Sciatic nerve (tissue), 2 donors: ENCODE measurements at places on chromosomes 2 and 18. TPM values are rescaled to one million over a fixed set of nuclear protein-coding genes. Genes with fewer than 3 reads are reported as not detected.

Gene SCYGR1
- not detected for total RNA-seq

Gene ZNF397
- total RNA-seq: 43.5 TPM

Gene LAMA3
- total RNA-seq: 47.3 TPM

Gene CD8A
- total RNA-seq: 2.6 TPM

Gene HTR2B
- 1.2 TPM for total RNA-seq

Gene PSME4
- 42.2 TPM for total RNA-seq

Gene RFTN2
- total RNA-seq: 47.7 TPM

Gene CAPN14
- 0.36 TPM for total RNA-seq

Gene FEV
- not detected for total RNA-seq

Gene FER1L5
- 0.71 TPM for total RNA-seq

- no peak for DNase-seq
These were observed 380.0 kb downstream of the METTL4 start for GRCh38 chr18:2191180-2191790.

DNA sequence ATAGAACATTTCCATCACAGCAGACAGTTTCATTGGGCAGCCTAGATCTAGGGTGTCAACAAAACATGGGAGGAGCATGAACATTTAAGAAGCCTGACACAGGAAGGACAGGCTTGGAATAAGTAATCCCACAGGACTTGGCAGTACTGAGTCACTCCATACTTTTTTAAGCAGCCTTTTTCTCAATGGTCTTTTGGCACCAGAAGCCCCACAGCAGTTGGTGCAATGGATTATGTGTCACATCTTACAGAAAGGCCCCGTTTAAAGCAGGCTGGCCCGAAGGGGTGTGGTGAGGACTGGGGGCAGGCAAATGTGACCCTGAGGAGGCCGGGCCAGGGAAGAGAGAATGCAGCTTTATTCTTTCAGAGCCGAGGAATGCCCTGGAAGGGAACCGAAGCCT lies 26.6 kb downstream of the SPTBN1 start:
- DNase-seq: no peak

GRCh38 chr2:118706844-118707243 lies 140.6 kb downstream of the EN1 start:
- no peak for DNase-seq

DNA sequence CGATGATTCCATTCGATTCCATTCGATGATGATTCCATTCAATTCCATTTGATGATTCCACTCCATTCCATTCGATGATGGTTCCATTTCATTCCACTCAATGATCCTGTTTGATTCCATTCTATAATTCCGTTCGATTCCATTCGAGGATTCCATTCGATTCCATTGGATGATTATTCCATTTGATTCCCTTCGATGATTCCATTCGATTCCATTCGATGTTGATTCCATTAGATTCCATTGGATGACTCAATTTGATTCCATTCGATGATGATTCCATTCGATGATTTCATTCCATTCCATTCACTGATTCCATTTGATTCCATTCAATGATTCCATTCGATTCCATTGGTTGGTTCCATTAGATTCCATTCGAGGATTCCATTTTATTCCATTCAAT lies 1084.4 kb downstream of the RPIA start:
- no peak for DNase-seq

GRCh38 chr2:106038601-106039375 lies 155.3 kb downstream of the UXS1 start:
- no peak for DNase-seq

- no peak for DNase-seq
These were observed 130.9 kb downstream of the TMEM17 start for GRCh38 chr2:62375113-62375420.

- DNase-seq: no peak
These were observed 25.5 kb downstream of the ASAP2 start for GRCh38 chr2:9232166-9232479.

GRCh38 chr2:18311420-18312195 lies 248.8 kb downstream of the RDH14 start:
- DNase-seq: no peak

- DNase-seq: no peak
These were observed 58.4 kb upstream of the CERS6 start for GRCh38 chr2:168397629-168398028.

DNA sequence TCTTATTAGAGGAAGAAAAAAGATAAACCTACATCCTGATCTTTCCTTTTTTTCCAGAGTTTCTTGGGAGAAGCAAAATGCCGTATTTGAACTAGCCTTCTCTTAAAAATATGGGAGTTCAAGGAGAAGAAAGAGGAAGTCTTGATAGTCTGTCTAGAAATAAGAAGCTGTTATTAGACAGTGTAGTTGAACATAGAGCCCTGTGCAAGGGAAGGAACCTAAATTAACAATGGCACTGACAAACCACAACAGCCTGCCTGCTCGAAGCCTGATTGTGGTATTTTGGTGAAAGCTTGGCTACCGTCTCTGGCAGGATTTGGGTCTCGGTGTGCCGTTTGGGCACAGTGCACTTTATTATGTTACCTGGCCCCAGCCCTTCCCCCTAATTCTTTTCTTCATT lies 17.1 kb downstream of the SMARCAL1 start:
- no peak for DNase-seq

- no peak for DNase-seq
These were observed 241.3 kb upstream of the UBE2E3 start for GRCh38 chr2:180739070-180739469.

- no peak for DNase-seq
These were observed at the start of gene DYSF for GRCh38 chr2:71453404-71454220. Gene DYSF (plus strand): TSS chr2:71453561.

GRCh38 chr18:75472396-75472795 lies 44.9 kb upstream of the SMIM21 start:
- no peak for DNase-seq

- no peak for DNase-seq
These were observed 140.3 kb downstream of the GALNT14 start for GRCh38 chr2:30997979-30998378.

DNA sequence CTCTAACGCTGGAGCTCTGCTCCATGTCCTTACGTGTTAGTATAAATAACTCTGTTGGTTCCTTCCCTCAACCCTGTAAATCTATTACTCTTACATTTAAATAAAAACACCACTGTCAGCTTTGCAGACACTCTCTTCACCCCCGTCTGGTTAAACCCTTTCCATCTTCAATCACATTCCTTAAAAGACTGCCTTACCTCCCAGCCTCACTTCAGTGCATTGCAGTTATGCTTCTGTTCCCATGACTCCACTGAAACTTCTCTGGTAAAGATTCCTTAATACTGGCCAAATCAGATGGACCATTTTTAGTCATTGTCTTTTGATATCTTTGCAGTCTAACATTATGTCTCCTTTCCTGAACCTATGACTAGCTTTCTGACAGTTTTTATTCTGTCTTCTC lies 61.7 kb downstream of the EML4 start:
- DNase-seq: no peak

GRCh38 chr2:164203131-164203530 lies 418.2 kb downstream of the GRB14 start:
- DNase-seq: no peak

GRCh38 chr2:195657634-195658540 lies 861 bp downstream of the SLC39A10 start:
- DNase-seq: peak; percentile 79

DNA sequence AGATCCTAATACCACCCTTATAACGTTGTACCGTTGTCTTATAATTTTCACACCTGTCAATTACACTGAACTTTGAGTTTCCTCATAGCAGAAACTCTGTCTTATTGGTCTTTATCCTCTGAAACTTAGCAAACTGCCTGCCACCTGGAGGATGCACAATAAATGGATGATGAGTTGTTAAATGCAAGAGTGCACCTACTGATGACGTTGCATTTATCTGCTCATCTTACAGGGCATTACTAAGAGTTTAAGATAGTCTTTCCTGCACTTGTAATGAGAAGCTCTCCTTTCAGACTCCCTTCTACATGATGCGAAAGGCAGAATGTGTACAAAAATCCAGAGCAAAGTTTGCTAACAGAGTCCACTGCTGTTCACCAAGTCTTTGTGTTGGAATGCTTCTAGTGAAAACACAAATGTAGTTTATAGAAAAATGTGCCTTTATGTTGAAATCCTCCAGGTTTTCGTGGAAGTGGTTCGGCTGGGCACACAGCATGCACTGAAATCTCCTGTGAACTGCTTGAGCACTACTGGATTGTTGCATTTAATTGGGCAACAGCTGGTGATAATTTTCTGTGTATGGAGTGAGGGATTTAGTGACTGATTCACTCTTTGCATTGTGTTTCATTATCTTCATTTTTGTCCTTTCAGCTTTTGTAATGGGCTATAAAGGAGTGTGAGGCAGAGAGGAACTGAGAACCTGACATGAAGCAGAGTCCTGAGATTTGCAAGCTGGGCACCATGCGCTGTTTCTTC lies 665.8 kb upstream of the ID2 start:
- no peak for DNase-seq

GRCh38 chr2:28357948-28358667 lies 34.5 kb upstream of the FOSL2 start:
- no peak for DNase-seq

GRCh38 chr2:3129867-3130266 lies 247.8 kb downstream of the EIPR1 start:
- no peak for DNase-seq

DNA sequence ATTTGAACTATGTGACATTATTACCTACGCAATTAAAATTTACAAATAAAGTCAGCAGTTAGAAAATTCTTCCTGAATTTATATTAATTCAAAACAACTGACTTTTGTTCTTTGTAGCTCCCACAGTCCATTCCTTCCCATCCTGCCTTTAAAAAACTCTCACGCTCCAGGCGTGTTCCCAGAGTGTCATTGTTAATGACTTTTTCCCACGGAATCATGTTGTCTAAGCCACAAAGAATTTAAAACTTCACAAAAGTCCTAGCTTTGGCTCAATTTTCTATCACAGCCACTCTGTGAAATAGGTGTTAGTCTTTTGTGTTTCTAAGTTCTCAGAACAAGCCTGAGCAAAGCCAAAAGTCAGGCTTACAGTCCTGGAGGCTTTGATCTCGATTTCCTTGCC lies 26.5 kb downstream of the SLC1A4 start:
- DNase-seq: no peak

- DNase-seq: no peak
These were observed 240.7 kb upstream of the DPP10 start for GRCh38 chr2:114201781-114202180.

DNA sequence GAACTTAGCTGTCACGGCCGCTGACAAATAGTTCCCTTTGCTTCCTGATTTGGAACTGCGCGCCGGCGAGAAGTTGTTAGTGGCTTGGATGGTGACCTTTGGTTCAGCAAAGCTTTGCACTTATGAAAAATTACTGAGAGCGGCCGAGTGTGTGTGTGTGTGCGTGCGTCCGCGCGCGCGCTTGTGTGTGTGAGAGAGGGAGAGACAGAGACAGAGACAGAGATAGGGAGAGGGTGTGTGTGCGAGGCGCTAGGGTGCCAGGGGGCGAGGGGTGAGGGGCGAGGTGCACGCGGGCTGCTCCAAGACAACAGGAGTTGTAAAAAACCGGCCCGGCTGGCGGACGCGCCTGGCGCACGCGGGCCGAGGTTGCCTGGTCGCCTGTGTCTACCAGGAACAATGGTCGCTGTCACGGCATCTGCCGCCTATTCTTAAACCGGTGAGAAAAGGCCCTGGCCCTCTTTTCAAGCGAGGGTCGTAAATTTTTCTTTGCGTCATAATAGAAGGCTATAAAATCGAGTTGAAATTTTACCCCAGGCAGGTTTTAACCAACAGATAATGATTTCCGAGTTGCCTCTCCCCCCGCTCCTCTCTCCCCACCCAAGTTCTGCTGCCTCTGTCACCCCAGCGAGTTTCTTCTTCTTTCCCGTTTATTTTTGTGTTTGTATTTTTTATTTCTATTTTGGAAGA lies 535 bp downstream of the HOXD3 start:
- DNase-seq: no peak

DNA sequence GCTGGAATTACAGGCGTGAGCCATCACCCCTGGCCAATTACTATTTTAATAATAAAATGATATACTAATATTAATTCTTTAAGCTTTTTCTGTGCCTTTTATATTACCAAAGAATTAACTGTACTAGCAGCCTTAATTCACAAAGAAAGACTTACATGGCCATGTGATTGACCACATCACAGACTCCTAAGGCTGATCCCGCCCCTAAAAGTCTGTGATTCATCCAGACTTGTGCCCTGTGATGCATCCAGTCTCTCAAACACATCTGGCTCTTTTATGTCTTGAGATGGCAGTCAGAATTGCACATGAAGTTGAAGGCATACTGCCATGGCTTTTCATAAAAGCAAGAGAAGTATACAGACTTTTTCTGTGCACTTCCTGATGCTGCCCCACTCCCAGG lies 91.7 kb downstream of the DTNA start:
- no peak for DNase-seq

DNA sequence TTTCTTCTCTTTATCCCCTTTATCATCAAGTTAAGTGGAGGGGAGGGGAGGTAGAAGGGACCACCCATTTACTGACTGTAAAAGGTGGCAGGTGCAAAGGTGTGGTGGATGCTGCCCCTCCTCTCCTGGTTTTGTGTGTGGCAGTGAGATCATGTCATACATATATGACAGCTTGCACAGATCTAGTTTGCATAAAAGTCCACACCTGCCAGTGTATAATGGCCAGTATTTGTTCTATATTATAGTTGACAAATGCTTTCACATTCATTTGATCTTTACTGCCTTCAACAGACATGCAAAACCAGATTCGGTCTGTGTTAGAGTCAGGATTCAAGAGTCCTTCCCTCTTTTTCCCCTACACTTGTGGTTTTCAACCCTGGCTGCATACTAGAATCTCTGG lies 55.1 kb downstream of the TGFA start:
- DNase-seq: no peak

DNA sequence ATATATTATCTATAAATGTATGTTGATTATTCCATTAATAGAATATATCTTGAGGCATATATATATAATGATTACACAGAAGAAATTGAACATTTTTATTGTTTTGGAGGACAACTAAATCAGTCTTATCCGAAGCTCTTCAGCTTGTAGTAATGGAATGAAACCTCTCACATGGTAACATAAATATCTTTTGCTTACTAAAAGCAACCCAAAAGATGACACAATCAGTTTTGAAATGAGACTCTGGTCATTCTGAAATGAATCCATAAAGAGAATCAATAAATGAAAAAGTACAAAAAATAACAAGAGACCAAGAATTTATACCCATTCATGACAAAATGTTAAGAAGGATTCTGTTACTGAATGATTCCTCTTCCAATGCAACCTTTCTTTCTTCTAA lies 110.2 kb downstream of the FIGN start:
- DNase-seq: no peak

GRCh38 chr2:89763254-89763580 lies 1071.7 kb downstream of the RPIA start:
- DNase-seq: peak; percentile 57

- peak; percentile 82 for DNase-seq
These were observed 451.0 kb upstream of the SETBP1 start for GRCh38 chr18:44229693-44230108.
